ENCODE measurements at places on chromosomes 12 and 14.

- DNase-seq, result no peak
These were observed 276.2 kb downstream of the EMP1 start for GRCh38 chr12:13472690-13473089.

GRCh38 chr12:91225316-91225715 lies 42.7 kb upstream of the DCN start:
- DNase-seq, result no peak

DNA sequence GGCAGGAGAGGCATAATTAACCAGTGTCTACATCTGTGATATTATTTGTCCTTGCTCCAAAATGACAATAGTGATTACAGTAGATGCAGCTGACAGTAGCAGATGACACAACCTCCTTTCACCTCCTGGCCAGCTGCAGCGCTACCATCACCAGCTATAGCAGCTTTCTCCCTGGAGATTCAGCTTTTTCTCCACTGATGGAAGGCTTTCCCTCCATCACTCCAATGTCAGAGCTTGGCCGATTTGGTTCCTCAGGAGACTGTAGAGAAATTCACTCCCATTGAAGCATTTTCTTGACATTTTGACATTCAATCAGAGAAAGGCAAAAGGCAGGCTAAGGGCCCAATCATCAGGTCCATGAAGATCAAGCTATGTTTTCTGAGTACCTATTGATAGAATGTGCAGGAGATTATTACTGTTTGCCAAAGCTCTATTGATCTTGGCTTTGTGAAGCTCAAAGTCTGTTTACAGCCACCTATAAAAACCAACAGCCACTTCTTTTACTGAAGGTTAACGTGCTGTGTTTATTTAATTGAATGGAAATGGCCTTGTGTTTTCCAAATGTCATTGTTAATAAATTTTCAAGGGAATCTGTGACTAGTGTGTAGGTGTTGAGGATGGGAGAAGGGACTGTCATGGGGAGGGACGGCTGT lies 785.1 kb downstream of the DIO2 start:
- DNase-seq, result no peak

DNA sequence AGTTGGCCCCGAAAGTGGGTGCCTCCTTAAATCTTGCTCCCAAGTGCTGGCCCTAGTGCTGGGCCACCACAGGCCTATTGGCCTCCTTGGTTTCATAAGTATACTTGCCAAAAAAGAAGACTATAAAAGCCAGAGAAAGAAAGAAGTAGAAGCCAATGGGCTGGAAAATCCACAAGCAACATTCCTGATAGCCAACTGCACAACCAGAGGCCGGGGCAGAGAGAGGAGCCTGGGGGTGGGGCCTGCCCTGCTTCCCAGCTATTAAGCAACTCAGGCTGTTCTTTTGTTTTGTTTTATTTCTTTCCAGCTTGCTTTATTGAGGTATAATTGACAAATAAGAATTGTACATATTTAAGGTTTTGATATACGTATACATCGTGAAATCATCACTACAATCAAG lies 177.2 kb upstream of the NTF3 start:
- DNase-seq, result no peak

GRCh38 chr12:66925083-66925482 lies 246.2 kb upstream of the GRIP1 start:
- no peak for DNase-seq

- no peak for DNase-seq
These were observed 15.3 kb downstream of the DLK1 start for GRCh38 chr14:100741966-100742365.

DNA sequence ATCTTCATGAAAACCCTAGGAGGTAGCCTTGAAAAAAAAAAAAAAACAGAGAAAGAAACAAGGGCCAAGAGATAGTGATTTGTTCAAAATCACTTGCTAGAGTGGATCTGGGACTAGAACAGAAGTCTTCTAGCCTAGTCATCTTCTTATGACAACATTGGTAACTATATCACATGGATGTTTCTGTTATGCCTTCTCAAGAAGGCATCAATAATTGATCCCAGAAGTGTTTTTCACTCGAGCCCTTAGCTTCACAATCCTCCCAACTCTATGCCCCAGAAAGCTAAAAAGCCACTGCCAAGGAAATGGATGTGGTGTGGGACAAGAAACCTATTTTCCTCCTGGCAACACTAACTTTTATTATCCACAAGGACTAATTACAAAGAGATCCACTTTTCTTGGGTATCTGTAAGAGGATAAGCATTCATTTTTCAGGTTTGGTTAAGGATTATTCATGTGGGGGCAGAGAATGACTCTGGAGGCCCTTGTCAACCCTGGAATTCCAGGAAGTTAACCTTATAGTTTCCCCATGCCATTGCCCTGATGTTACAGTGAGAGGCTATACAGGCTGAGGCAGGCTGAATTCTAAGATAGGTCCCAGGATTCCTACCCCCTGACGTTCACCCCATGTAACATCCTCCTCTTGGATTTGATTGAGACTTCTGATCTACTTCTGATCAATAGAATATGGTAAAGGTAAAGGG lies 67.7 kb upstream of the CPM start:
- no peak for DNase-seq

GRCh38 chr14:98599082-98599481 lies 672.9 kb downstream of the BCL11B start:
- no peak for DNase-seq

DNA sequence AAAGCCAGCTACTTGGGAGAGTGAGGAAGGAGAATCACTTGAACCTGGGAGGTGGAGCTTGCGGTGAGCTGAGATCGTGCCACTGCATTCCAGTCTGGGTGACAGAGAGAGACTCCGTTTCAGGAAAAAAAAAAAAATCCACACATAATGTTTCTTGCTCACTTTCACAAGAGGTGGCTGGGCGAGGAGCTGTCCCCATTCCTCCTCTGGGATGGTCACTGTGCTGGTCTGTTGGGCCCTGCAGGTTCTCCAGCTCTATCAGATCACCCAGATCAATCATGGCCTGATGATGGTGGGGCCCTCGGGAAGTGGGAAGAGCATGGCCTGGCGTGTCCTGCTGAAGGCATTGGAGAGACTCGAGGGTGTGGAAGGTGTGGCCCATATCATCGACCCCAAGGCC lies 47.3 kb downstream of the DYNC1H1 start:
- DNase-seq, result no peak

Data from CD4-positive, alpha-beta T cell treated with Interleukin-1 beta for 1 hour (primary cell).